RCC 7860 (cell line): ENCODE measurements at places on chromosomes 13 and 19.

DNA sequence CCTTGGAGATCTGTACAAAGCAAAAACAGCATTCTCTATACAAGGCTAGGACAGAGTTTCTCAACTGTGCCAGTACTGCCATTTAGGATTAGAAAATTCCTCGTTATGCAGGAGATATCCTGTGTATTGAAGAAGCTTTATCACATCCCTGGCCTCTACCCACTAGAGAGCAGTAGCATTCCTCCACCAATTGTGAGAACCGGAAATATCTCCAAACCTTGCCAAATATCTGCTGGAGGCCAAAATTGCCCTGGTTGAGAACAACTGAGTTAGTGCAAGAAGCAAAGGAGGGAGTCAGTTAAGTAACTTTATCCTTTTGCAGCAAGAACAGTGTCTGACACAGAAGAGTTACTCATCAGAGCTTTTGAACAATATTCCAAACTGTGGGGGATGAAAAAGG lies 16.2 kb upstream of the FREM2 start:
- no peak for DNase-seq

DNA sequence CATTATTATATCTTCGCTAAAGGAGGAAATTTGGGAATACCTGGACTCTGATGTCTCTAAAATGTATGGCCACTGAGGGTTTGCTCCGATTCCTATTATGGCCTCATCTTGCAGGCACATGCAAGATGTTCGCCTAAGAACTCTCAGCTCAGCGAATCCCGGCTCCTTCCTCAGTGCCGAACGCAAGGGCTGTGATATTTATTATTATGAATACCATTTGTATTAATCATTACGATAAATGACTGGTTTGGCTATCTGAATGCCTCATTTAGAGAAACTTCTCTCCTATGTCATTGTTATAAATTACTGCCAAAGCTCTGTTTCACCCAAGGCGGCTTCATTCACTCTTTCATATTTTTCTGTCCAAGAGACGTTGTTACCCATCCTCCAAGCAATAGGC lies 369.7 kb upstream of the TSHZ3 start:
- no peak for DNase-seq

DNA sequence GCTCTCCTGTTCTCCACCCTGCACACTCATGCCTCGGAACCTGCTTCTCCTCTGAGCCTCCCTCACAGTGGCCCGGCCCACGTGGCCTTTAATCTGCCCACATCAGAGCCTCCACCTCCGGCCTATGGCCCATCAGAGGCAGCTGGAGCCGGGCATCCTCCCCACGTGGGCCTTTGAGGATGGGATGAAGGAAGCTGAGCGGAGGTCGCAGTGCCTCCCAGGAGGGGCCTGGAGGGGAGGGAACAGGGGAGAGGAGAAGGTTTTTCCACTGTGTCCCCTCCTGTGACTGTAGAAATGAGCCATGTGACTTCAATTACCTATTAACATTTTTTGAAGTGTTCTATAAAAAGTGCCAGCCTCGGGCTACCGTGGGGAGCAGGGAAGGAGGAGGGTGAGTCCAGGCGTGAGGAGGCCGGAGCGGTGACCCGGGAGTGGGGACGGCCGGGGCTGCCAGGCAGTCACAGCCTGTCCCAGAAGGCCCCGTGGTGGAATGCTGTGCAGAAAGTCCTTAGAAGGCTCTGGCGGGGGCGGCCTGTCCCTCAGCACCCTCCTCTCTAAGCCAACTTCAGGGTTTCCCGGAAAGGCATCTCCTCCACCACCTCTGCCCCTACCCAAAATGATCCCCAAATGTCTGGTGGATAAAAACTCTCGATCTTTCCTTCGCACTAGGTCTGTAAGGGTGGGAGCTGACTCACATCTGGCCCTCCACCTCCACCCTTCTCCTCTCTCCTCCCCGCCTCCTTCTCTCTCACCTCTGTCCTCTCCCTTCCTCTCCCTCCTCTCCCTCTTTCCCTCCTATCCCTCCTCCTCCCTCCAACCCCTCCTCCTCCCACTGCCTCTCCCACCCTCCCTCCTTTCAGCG lies 24.8 kb upstream of the SLC1A5 start:
- no peak for DNase-seq

- DNase-seq, result peak; percentile 80
Measured at GRCh38 chr19:31127134-31127967, 221.9 kb downstream of the TSHZ3 start.

DNA sequence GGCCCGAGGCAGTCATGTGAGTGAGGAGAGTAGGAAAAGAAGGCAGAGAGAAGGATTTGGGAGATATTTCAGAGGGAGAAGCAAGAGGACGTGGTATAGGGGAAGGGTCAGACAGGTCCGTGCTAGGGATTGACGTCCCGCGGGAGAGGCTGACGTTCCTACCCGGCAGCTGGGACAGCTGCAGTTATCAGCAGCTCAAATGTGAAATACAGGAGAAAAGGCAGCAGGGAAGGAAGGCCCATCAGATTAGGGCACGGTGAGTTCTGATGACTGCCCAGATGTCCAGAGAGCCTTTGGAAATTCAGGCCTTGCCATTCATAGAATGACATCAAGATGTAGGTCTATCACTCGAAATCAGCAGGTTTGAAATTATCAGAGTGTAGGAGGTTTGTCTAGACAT lies 88.4 kb downstream of the IRS2 start:
- DNase-seq, result no peak

DNA sequence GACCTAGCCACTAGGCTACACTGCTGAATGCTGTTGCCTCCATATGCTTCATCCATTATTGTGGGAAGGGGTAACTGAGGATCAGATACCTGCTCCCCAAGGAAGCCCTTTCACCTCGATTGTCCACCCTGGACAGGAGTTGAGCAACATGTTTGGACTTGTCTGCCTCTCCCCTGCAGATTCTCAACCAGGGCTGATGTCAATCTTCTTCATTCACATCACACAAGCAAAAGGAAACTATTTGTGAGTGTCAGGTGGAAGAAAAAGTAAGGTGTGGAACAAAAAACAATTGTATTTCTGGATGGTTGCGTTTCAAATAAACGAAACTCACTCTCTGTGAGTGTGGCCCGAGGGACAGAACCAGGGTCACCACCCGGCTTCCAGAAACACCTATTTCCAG lies 29.5 kb upstream of the MUC16 start:
- DNase-seq, result no peak

DNA sequence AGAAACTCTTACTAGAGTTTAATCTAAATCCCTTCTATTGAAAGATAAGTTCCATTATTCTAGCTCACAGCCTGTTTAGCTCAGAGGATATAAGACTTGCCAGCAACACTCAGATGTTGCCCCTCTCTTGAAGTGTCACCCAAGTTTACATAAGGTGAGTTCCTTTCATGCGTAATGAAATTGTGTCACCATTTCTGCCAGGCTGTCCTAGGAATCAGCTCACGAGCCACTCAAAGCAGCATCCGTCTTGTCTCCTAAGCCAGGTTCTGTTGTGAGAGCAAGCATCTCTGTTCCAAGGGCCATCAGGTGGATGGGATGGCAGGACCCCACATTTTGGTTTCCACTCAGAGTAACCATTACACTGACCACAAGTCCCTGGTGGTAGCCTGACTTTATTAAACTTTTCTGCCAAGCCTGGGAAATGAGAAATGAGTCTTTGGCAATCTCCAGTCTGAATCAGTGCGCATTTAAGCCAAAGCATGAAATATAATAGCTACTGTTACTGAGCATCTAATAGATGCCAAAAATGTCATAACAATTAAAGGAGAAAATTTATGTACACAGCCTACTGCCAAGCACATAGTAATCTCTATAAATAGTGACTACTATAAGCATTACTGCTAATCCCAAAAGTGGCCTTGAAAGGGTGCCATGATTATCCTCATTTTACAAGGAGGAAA lies 179.6 kb upstream of the MIR17HG start:
- no peak for DNase-seq
